ENCODE measurements at places on chromosomes 7 and 10. TPM values are rescaled to one million over a fixed set of nuclear protein-coding genes. Genes with fewer than 3 reads are reported as not detected.

C7orf33 gene
- total RNA-seq = not detected

NYAP1 gene
- total RNA-seq = 0.39 TPM

GNGT1 gene
- not detected for total RNA-seq

SLK gene
- total RNA-seq = 68.6 TPM

DRGX gene
- total RNA-seq = not detected

VWDE gene
- 0.32 TPM for total RNA-seq

SPDYE1 gene
- not detected for total RNA-seq

INMT gene
- total RNA-seq = 5.4 TPM

DENND10 gene
- 39.4 TPM for total RNA-seq

PLEKHS1 gene
- total RNA-seq = 0.76 TPM

ANKRD2 gene
- total RNA-seq = 5.5 TPM

SFRP4 gene
- total RNA-seq = 0.25 TPM

C10orf67 gene
- total RNA-seq = 0.39 TPM

TMEM273 gene
- 10.3 TPM for total RNA-seq

TAS2R5 gene
- total RNA-seq = 1.8 TPM

GPR141 gene
- total RNA-seq = not detected

SYT15 gene
- total RNA-seq = 2.7 TPM

UMAD1 gene
- 13.7 TPM for total RNA-seq

CFAP46 gene
- 0.54 TPM for total RNA-seq

HABP2 gene
- not detected for total RNA-seq

GJD4 gene
- not detected for total RNA-seq

NODAL gene
- not detected for total RNA-seq

CHCHD3 gene
- 35.5 TPM for total RNA-seq

NUDT13 gene
- total RNA-seq = 2.2 TPM

FKBP6 gene
- total RNA-seq = 0.15 TPM

NME8 gene
- not detected for total RNA-seq

HOXA13 gene
- total RNA-seq = 0.19 TPM

ABCA13 gene
- 0.49 TPM for total RNA-seq

ACHE gene
- 0.88 TPM for total RNA-seq

EDRF1 gene
- total RNA-seq = 20.8 TPM

CBLL1 gene
- total RNA-seq = 38.0 TPM

MYO3A gene
- 2.0 TPM for total RNA-seq

Data from lower leg skin (tissue), 4 donors.